ENCODE measurements at places on chromosomes 1 and 21. TPM values are rescaled to one million over a fixed set of nuclear protein-coding genes. Genes with fewer than 3 reads are reported as not detected.

Gene CAMK1G
- not detected for total RNA-seq

Gene NTRK1
- not detected for total RNA-seq

Gene ZNF695
- 5.9 TPM for total RNA-seq

Gene BRINP3
- total RNA-seq, result not detected

Gene PI4KB
- 31.4 TPM for total RNA-seq

Gene ARHGAP30
- total RNA-seq, result 0.19 TPM

Gene ADAMTS1
- total RNA-seq, result 35.0 TPM

Gene PDZK1
- total RNA-seq, result 0.56 TPM

Gene FCRLB
- total RNA-seq, result 2.7 TPM

Gene FCGR3B
- not detected for total RNA-seq

Gene APOBEC4
- not detected for total RNA-seq

Gene LCE6A
- total RNA-seq, result not detected

Gene SPRR4
- total RNA-seq, result not detected

Gene RGS13
- total RNA-seq, result not detected

Gene VWA1
- total RNA-seq, result 96.3 TPM

Gene KISS1
- total RNA-seq, result not detected

Gene WARS2
- total RNA-seq, result 9.3 TPM

Gene FAM110D
- total RNA-seq, result not detected

Gene SFN
- 1,524 TPM for total RNA-seq

Gene PLA2G2E
- total RNA-seq, result not detected

Gene SH2D1B
- total RNA-seq, result not detected

Gene KRTAP25-1
- total RNA-seq, result not detected

Gene MPZL1
- total RNA-seq, result 42.4 TPM

Gene TNFSF4
- 1.1 TPM for total RNA-seq

Gene BARHL2
- total RNA-seq, result not detected

Gene DPH5
- total RNA-seq, result 41.3 TPM

Gene ANGPTL3
- not detected for total RNA-seq

Gene CLDN14
- total RNA-seq, result not detected

Gene KRTAP11-1
- total RNA-seq, result not detected

Gene TMEM81
- 1.9 TPM for total RNA-seq

Gene URB1
- 26.6 TPM for total RNA-seq

Gene ZRANB2
- 38.4 TPM for total RNA-seq

Gene CFAP45
- total RNA-seq, result 0.09 TPM

Gene PTPRF
- 152 TPM for total RNA-seq

Gene TEX38
- total RNA-seq, result not detected

Gene EDN2
- total RNA-seq, result 2.8 TPM

Gene AMY1C
- total RNA-seq, result 1.4 TPM

Gene LCE1E
- total RNA-seq, result 0.37 TPM

Gene CYP4A22
- total RNA-seq, result not detected

Gene SLC45A1
- total RNA-seq, result 0.14 TPM

Gene THEM5
- total RNA-seq, result 0.99 TPM

Data from airway epithelial cell (primary cell).